ENCODE measurements at places on chromosomes 3 and 15.

DNA sequence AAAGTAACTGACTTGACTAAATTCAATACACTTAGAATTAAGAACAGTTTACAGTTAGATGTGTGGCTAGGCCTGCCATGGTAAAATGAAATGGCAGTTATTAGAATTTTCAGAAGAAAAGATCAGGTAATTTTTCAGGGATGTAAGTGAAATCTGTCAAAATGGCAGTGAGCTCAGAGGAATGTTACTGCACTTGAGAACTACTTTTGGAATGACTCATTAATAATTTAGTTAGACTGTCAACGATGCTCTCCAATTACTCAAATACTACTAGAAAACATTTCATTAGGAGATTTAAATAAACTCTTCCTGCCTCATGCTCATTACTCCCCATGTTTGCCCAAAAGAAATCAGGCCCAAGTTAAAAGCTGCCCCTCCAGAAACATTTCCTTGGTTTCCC, 84.4 kb downstream of the RFTN1 start:
- peak; percentile 47 for DNase-seq

DNA sequence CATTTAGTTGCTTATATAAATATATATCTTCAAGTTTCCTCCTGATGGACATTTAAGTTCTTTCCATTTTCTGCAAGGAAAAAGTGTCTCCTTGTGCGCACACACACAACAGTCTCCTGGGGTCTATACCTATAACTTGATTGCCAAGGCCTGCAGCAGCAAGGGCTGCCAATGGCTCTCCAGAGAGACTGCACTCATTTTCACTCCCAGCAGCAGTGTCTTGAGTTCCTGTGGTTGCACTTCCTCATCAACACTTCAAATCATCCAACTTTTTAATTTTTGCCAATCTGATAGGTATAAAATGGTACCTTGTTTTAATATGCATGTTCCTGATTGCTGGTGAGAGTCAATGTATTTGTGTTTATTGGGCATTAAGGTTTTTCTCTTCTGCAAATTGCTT, 23.1 kb downstream of the TNFAIP8L3 start:
- no peak for DNase-seq

DNA sequence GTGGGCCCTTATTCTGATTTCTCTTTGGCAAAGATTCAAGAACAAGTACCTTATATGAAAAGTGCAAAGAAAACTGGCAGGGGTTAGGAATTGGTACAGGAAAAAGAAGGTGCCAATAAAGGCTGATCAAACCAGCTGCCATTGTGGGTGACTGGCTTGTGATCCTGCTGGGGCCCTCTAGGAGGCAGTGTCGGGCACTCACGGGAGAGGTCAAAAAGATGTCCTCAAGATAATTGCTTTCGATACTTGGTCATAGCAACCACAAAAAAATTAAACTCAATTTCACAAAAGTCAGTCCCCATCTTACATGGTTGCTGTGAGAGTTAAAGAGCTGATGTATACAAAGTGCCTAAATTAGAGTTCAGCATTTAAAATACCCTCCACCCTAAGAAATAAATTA, 31.0 kb upstream of the CAV3 start:
- DNase-seq, result no peak

DNA sequence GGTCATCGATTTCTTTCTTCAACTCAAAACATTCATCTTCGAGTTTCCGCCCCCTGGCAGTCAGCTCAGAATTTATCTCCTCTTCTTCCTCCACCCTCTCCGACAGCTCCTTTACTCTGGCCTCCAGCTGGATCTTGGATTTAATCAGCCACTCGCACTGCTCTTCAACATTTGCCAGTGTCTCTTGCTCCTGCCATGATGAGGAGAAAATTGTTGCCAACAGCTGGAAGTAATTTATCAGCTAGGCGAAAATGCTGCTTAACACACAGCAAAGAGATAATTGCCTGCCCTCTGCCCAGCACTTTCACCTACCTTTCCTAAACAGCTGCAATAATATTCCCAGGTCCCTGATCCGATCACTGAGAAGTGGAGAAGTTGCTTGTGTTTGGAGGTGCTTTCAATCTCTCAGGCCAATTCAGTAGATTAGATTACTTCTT, 69.3 kb downstream of the MYH15 start:
- DNase-seq, result no peak

GRCh38 chr15:38861108-38861507, 296.5 kb upstream of the RASGRP1 start:
- DNase-seq, result no peak
